ENCODE measurements at places on chromosomes 2 and 18. TPM values are rescaled to one million over a fixed set of nuclear protein-coding genes. Genes with fewer than 3 reads are reported as not detected.

SLC14A1 gene
- 51.6 TPM for total RNA-seq

ERICH2 gene
- total RNA-seq, result not detected

DNA sequence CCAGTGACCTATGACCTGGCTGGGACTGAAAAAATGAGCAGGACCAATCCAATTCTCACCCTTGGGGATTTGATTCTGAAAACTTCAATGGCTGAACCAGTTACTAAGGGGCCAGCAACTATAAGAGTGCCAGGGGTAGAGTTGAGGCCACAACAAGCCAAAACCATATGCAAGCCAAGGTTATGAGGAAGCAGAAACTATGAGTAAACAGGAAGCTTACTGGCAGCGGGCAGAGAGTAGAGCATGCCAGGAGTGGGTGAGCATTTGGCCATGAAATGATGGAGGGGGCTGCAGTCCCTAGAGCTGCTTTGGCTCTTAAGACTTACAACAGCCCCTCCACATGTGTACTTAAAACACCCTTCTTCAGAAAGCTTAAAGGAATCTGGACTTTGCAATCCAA, 82.4 kb downstream of the RBMS1 start:
- no peak for DNase-seq
- H3K27me3 ChIP-seq, result no peaks in the 10 kb centered on the region
- H3K36me3 ChIP-seq, result no peaks in the 10 kb centered on the region
- H3K4me3 ChIP-seq, result no peak overlapping the region

CDH20 gene
- not detected for total RNA-seq

DNA sequence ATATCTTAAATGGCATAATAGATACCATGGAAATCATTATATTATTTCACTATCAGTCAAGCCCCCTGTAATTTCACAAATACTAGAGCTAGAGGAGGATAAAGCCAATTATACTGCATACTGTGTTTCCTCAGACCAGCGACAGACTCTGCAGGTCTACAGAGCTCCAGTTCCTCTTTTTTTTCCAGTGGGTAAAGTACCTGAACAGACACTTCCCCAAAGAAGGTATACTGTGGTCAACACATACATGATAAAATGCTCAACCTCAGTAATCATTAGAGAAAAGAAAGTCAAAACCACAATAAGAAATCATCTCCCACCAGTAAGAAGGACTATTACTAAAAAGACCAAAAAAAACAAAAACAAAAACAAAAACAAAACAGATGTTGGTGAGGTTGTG, 44.6 kb downstream of the SCN7A start:
- no peak overlapping the region for H3K27ac ChIP-seq
- no peak for DNase-seq
- H3K27me3 ChIP-seq, result no peaks in the 10 kb centered on the region
- no peak overlapping the region for H3K4me3 ChIP-seq

ABCB11 gene
- 0.07 TPM for total RNA-seq

BMP10 gene
- not detected for total RNA-seq

TMEM214 gene
- total RNA-seq, result 64.9 TPM

DNA sequence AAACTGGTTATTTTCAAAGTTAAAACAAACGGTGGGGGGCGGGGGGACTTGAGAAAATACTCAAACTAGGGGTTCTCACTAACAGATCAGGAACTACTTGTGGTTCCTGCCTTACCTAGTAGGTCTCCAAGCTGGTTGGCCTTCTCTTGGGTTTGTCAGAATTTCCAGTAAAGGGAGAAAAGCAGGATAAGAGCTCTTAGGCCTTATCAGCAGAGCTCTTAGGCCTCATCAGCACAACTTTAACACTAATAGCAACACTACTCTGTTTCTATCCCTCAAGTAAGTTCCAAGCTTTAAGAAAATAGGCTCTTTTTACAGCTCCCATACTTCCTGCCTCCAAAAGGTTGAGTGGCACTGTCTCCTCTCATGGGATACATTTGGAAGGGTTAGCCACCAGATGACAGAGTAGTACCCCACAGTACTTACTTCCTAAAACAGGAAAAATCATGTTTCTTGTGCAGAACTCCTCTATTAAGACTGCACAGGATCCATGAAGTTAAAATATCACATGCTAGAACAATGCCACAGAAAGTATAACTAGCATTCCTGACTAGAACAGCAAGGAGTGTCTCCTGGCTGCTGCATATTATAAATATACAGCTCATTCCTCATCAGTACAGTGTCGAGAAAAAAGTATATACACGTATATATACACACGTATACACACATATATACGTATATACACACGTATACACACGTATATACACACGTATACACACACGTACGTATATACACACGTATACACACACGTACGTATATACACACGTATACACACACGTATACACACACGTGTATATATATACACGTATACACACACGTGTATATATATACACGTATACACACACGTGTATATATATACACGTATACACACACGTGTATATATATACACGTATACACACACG, 6.1 kb downstream of the FBXO11 start:
- H3K27me3 ChIP-seq, result no peaks in the 10 kb centered on the region
- no peak overlapping the region for H3K4me3 ChIP-seq
- H3K4me1 ChIP-seq, result peaks cover 12% of the 10 kb centered on the region
- no peaks in the 10 kb centered on the region for H3K36me3 ChIP-seq

DNA sequence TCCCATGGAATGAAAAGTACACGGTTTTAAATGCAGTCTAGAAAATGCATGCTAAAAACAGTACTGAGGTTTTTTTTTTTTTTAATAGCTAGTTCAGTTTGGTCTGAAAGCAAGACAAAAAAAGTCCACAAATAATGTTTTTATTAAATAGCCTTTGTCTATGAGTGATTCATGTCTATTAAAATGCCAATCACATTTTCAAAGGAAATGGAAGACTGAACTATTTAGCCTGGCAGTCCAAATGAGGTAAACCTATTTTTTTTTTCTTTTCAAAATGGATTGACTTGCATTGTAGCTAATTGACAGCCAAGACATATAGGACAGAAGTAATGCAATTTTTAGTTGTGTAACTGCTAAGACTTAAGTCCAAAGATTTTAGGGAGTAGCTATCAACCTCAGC, 90.3 kb downstream of the LRP1B start:
- no peak overlapping the region for H3K4me3 ChIP-seq
- H3K27me3 ChIP-seq, result no peaks in the 10 kb centered on the region
- no peak overlapping the region for H3K27ac ChIP-seq
- DNase-seq, result no peak

- no peak for DNase-seq
- H3K36me3 ChIP-seq, result no peaks in the 10 kb centered on the region
- H3K27me3 ChIP-seq, result no peaks in the 10 kb centered on the region
These were observed 349.6 kb upstream of the CWC22 start for GRCh38 chr2:180356676-180357075.

ZC3H6 gene
- 13.1 TPM for total RNA-seq

LIMS2 gene
- total RNA-seq, result 0.15 TPM

ZAP70 gene
- total RNA-seq, result 883 TPM

DNA sequence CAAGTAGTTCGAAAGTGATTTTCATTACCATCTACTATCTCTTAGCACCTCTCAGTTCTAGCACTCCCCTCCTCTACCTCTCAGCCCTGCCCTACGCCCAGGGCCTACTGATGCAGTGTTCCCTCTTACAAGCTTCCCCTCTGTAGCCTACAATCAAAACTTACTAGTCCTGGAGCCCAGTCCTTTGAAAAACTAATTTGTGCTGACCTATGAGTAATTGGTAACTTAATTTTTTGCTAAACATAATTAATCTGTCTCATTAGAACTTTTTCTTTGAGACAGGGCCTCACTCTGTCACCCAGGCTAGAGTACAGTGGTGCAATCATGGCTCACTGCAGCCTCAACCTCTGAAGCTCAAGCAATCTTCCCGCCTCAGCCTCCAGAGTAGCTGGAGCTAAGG, 44.9 kb downstream of the MREG start:
- H3K4me3 ChIP-seq, result no peak overlapping the region
- H3K27ac ChIP-seq, result no peak overlapping the region
- DNase-seq, result no peak
- no peaks in the 10 kb centered on the region for H3K36me3 ChIP-seq
- no peaks in the 10 kb centered on the region for H3K27me3 ChIP-seq
- no peaks in the 10 kb centered on the region for H3K4me1 ChIP-seq

PLB1 gene
- 2.6 TPM for total RNA-seq

MARCHF4 gene
- total RNA-seq, result not detected

DNA sequence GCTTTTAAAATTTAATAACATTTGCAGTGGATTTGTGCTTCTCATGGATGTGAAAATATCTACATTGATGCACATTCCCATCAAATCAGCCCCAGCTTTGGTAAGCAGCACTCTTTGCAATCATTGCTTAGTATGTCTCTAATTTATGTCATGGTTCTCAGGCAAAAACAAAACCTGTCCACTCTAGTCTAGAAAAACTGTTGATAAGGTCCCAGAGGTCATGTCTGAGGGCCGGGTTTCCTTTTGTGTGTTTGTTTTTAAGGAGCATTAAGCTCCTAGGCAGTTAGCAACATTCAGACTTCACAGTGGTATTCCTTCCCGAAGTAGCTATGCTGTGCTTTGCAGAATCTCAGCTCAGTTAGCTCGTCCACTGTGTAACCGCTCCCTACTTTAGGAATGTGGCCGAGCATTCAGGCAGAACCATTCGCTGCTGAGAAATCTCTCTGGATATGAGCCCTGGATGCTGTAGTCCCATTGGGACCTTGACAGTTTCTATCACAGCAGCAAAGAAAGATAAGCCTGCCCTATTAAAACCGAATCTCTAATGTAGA, 4.0 kb downstream of the DIPK1C start:
- H3K27me3 ChIP-seq, result peaks cover 8% of the 10 kb centered on the region
- no peaks in the 10 kb centered on the region for H3K36me3 ChIP-seq
- no peak overlapping the region for H3K27ac ChIP-seq
- H3K4me1 ChIP-seq, result peaks cover 3% of the 10 kb centered on the region
- DNase-seq, result no peak

DNA sequence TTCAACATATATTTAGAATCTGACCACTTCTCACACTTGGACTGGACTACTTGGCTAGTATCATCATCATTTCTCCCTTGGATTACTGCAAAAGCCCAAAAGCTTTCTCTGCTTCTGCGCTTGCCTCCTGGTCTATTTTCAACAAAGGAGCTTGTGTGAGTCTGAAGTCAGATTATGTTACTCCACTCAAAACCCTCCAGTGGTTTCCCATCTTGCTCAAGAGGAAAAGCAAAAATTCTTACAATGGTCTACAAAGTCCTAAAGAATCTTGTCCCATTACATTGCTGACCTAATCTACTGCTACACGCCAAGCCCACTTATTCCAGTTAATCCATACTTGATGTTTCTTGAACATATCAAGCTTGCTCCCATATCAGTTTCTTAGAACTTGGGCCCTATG, 9.6 kb downstream of the PREPL start:
- no peak for DNase-seq
- no peak overlapping the region for H3K4me3 ChIP-seq
- H3K36me3 ChIP-seq, result no peaks in the 10 kb centered on the region

DNA sequence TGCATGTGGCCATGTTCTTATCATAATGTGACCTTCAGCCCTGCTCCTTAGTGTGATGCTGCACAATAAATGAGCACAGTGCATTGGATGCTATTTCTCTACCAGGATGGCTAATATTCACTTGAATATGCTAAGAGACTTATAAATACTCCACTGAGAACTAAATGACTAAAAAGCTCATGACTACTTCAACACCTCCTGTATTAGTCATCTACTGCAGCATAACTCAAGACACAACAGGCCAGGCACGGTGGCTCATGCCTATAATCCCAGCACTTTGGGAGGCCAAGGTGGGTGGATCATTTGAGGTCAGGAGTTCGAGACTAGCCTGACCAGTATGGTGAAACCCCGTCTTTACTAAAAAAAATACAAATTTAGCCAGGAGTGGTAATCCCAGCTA, 213.4 kb downstream of the RND3 start:
- no peaks in the 10 kb centered on the region for H3K4me1 ChIP-seq
- H3K4me3 ChIP-seq, result no peak overlapping the region
- H3K27me3 ChIP-seq, result no peaks in the 10 kb centered on the region
- H3K27ac ChIP-seq, result no peak overlapping the region

DNA sequence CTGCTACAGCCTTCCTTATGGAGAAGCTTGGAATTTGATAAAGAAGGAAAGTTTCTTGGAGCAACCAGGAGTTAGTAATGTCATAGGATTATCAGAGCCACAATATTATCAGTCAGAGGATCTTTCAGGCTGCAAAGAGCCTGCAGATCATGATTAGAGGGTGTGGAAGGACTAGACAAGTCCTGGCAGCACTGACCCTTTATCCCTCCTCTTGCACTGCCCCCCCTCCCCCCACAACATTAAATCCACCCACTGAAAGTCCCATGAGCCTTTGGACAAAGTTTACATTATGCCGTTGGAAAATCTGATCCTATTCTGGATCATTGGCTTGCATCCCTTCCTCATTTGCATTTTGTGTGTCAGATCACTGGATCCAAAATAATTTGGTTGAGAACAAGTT, 18.7 kb upstream of the IMPA2 start:
- H3K27ac ChIP-seq, result no peak overlapping the region
- no peaks in the 10 kb centered on the region for H3K36me3 ChIP-seq
- DNase-seq, result no peak
- no peak overlapping the region for H3K4me3 ChIP-seq

GRCh38 chr18:53749766-53750165, 474.7 kb downstream of the MBD2 start:
- H3K4me3 ChIP-seq, result no peak overlapping the region
- no peaks in the 10 kb centered on the region for H3K4me1 ChIP-seq
- no peak overlapping the region for H3K27ac ChIP-seq
- H3K27me3 ChIP-seq, result no peaks in the 10 kb centered on the region

CCDC74B gene
- total RNA-seq, result 0.25 TPM

MLPH gene
- total RNA-seq, result not detected

LRATD1 gene
- not detected for total RNA-seq

GRCh38 chr18:75075016-75075305, 134.0 kb downstream of the PTGR3 start:
- H3K4me1 ChIP-seq, result peaks cover 25% of the 10 kb centered on the region
- no peak for DNase-seq
- no peaks in the 10 kb centered on the region for H3K36me3 ChIP-seq
- no peak overlapping the region for H3K27ac ChIP-seq
- no peaks in the 10 kb centered on the region for H3K27me3 ChIP-seq

DNA sequence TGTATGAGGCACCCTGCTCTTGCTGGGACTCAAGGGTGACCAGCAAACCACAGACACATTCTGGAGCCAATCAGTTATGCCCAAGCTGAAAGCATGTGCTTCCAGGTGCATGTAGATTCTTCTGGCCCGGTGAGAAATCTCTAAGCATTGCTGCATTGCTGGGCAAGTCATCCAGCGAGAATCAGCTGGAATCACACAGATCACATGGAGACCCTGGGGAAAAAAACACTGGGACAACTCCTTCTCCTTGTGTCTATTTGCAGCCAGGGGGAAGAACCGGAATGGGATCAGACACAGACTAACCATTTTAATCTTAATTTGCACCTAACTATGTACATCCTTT, 119.7 kb upstream of the KLF7 start:
- no peak for DNase-seq
- no peak overlapping the region for H3K27ac ChIP-seq
- H3K4me3 ChIP-seq, result no peak overlapping the region
- no peaks in the 10 kb centered on the region for H3K36me3 ChIP-seq
- H3K27me3 ChIP-seq, result no peaks in the 10 kb centered on the region

TSHZ1 gene
- total RNA-seq, result 44.3 TPM

DNA sequence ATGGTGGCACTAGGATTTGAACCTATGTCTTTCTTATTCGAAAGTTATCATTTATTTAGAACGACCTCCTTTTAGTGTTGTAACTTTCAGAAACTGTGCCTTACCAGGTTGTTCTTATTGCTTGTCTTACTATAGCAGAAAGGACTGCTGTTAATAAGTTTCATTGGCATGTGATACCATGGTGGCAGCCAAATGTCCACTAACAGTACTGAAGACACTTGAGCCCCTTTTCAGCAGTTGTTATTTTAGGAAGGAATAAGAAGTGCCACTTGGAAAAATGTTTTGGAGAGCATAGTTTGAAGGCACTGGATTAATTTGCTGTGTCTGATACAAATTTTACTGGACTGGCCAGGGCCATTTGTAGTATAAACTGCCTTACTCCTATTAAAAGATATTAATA, 37.7 kb downstream of the CEP192 start:
- H3K27me3 ChIP-seq, result no peaks in the 10 kb centered on the region
- no peak overlapping the region for H3K27ac ChIP-seq
- no peak for DNase-seq
- peaks cover 66% of the 10 kb centered on the region for H3K36me3 ChIP-seq

Data from natural killer cell (primary cell).